ENCODE measurements at places on chromosomes 1 and 21. TPM values are rescaled to one million over a fixed set of nuclear protein-coding genes. Genes with fewer than 3 reads are reported as not detected.

Gene JUN
- total RNA-seq, result 111 TPM

Gene KRTAP21-1
- not detected for total RNA-seq

Gene ZNF683
- not detected for total RNA-seq

Gene DDR2
- 12.3 TPM for total RNA-seq

Gene LZIC
- total RNA-seq, result 22.8 TPM

Gene ADAM30
- not detected for total RNA-seq

Gene TAL1
- total RNA-seq, result 30.3 TPM

Gene ZSWIM5
- 0.54 TPM for total RNA-seq

Gene CITED4
- total RNA-seq, result 7.1 TPM

Gene VCAM1
- 11.7 TPM for total RNA-seq

Gene BMP8A
- 0.36 TPM for total RNA-seq

Gene OR2T35
- total RNA-seq, result not detected

Gene NUDT4B
- 8.1 TPM for total RNA-seq

Gene CELA3A
- 0.09 TPM for total RNA-seq

Gene USH2A
- total RNA-seq, result not detected

Gene ANKRD13C
- 23.2 TPM for total RNA-seq

Gene SLAMF6
- total RNA-seq, result not detected

Gene ATAD3C
- total RNA-seq, result under 0.01 TPM

Gene FMO1
- total RNA-seq, result not detected

Gene DYNLT5
- total RNA-seq, result 0.94 TPM

Gene OVAAL
- total RNA-seq, result 0.09 TPM

Gene HUNK
- total RNA-seq, result not detected

Gene KMO
- under 0.01 TPM for total RNA-seq

Gene PEAR1
- 23.2 TPM for total RNA-seq

Gene C1QA
- not detected for total RNA-seq

Gene CD1B
- total RNA-seq, result not detected

Gene HHIPL2
- under 0.01 TPM for total RNA-seq
